ENCODE measurements at places on chromosomes 5 and 9.

- no peak for DNase-seq
Observed at GRCh38 chr5:9495121-9495520, 50.8 kb downstream of the SEMA5A start.

GRCh38 chr5:172791726-172792445, 20.9 kb upstream of the DUSP1 start:
- no peak for DNase-seq

- DNase-seq: no peak
Observed at GRCh38 chr5:55507574-55507973, 27.2 kb downstream of the PLPP1 start.

DNA sequence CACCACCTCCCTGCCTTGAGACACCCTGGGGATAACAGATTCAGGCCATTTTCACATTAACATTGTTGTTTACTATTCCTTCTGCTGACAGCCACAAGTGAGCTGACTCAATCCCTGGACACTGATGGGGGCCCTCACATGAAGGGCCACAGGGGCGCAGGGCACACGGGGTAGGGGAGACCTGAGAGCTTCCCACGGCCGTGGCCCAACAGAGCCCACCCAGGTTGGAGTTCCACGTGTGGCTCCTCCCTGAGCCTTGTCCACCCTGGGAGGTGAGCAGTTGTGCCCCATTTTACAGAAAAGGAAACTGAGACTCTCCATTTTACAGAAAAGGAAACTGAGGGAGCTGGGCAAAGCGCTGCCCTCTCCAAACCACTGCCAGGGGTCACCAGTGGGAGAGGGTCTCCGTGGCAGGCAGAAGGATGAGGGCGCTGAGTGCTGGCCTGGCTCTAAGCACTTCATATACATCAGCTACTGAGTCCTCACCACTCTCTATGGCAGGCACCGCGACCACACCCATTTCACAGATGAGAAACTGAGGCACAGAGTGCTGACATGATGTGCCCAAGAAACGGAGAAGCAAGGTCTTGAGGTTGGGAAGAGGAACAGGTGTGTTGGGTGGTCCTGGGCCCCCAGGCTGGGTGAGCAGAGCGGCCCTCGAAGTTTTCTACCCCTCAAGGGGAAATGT, 2.3 kb downstream of the NINJ1 start:
- no peak for DNase-seq

DNA sequence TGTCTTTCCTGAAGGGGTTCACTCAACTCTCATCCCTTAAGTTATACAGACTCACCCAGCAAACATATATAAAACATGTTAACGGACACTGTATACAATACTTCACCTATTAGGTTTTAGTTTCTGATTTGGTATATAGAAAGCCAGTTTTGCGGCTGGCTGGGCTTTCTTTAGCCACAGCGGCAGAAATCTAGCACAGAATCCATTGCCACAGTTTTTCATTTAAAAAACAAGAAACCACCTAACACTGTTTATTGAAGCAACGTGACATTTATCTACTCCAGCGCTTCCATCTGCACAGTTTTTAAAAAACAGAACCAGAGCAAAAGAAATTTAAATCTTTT, 67.3 kb downstream of the SNX30 start:
- no peak for DNase-seq

DNA sequence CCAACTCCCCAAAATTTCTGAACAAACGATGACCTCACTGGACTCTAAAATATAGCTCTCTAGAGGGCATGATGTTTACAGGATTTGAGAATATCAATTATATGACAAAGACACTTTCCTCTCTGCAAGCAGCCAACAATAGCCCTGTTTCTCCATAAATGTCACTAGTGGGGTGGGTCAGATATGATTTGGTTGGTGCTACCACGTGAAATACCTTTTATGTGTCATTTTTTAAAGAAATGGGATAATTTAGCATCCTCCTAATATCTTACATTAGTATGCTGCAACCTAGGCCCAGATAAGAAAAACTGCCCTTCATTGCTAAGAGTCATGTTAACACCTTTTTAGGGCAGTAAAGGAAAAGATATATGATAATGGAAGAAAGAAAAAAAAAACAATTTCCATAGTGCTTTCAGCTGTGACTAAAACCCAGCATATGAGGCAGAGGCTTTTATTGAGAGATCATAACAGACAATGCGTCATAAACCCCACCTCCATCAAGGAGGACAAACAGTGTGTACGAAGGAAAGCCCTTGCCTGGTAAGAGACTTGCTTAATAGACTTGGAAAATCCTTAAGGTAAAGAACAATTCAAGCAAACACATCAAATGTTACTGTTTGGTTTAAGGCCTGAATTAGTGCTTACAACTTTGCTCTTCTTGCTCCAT, 372.4 kb upstream of the PAPPA start:
- DNase-seq: no peak

GRCh38 chr5:144122081-144122480, 48.4 kb downstream of the YIPF5 start:
- DNase-seq: no peak

- DNase-seq: no peak
Observed at GRCh38 chr9:31071606-31072286, 1312.7 kb upstream of the ACO1 start.

DNA sequence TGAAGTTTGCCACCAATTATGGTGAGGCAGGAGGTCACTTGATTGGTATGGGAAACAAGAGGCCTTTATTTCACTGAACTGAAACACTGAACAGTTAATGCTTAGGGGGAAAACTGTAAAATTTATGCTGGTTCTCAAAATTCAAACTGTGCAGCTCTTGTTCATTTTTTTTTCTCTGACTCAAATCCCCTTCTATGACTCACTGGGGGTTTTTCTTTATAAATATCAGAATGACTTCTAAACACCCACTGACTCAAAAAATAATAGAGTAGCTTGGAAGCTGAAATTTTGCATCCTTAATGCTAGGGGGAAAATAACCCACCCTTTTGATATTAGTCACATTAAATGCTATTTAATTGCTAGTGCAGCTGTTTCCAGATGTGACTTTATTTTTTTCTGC, 24.1 kb upstream of the OTP start:
- DNase-seq: no peak

DNA sequence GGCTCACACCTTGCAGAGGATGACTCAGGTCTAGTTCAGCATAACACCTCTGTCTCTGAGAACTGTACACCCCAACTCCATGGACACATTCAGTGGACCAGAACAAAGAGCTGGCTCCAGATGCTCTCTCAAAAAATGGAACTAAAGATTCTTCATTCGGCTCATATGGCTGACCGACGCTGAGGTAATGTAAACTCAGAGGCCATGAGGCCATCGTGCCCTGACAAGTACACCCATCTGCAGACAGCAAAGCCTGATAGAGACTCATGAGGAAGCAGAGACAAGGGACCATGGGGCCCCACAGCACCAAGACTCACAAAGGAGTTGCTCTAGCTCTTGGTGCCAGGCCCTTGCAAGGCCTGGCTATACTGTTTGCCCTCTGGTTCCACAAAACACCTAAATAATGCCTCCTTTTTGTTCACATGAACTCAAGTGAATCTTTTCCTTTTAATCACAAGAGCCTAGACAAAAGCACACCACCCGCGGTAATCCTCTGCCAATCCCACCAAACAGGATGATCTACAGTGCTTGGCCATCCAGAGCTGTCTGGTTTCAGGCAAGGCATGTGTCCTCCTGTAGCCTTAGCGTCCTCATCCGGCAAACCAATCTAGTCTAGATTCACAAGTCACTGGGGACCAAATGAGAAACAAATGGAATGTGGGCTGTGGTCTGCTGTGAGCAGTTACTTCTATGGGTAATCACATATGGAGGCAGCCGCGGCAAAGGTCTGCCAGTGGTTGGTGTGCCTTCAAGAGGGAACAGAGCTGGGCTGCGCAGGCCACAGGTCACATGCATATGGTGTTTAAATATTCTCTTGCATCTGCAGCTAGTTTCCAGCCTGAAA, 22.7 kb downstream of the MED27 start:
- DNase-seq: no peak

- DNase-seq: no peak
Observed at GRCh38 chr9:133579601-133580418, 29.4 kb downstream of the FAM163B start.
